CD4-positive, alpha-beta T cell treated with Interleukin-10 for 1 hour (primary cell): ENCODE measurements at places on chromosomes 2 and 18.
A peak's percentile ranks its signal among the peaks of the same experiment; 100 is the strongest.

GRCh38 chr2:31383471-31384153 is 30.9 kb downstream of the XDH start:
- no peak for DNase-seq

- DNase-seq, result no peak
Observed at GRCh38 chr2:145157036-145157675, 637.2 kb upstream of the ZEB2 start.

DNA sequence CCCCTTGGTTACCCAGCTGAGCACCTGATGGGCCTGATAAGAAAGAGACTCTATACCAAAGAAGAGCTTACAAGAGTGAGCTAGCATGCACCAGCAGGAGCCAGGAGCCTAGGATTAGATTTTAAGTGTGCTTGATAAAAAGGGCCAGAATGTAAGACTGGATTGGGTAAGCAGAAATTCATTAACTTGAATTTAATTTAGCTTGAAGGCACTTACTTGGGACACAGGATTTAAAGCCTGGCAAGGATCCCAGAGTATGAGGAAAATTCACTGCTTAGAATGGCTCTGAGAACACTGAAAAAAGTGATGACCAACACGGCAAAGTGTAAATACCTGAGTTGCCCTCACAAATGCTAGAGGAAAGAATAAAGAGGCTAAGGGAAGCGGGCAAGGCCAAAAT is 91.3 kb upstream of the RBBP8 start:
- DNase-seq, result no peak

- DNase-seq, result peak; percentile 45
Observed at GRCh38 chr2:112156152-112156986, 18.2 kb downstream of the FBLN7 start.

- DNase-seq, result no peak
Observed at GRCh38 chr2:37906131-37906530, 19.0 kb upstream of the RMDN2 start.

GRCh38 chr2:46503686-46504085 is 24.3 kb downstream of the TMEM247 start:
- DNase-seq, result no peak

- no peak for DNase-seq
Observed at GRCh38 chr2:14385043-14385442, 247.5 kb upstream of the LRATD1 start.

- peak; percentile 63 for DNase-seq
Observed at GRCh38 chr2:172496160-172496608, 59.7 kb upstream of the PDK1 start.
